Hepatocyte (in vitro differentiated cells): ENCODE measurements at places on chromosomes 5 and 9. TPM values are rescaled to one million over a fixed set of nuclear protein-coding genes. Genes with fewer than 3 reads are reported as not detected.

GRCh38 chr9:16727452-16728136 lies 142.9 kb downstream of the BNC2 start:
- DNase-seq: no peak

DNA sequence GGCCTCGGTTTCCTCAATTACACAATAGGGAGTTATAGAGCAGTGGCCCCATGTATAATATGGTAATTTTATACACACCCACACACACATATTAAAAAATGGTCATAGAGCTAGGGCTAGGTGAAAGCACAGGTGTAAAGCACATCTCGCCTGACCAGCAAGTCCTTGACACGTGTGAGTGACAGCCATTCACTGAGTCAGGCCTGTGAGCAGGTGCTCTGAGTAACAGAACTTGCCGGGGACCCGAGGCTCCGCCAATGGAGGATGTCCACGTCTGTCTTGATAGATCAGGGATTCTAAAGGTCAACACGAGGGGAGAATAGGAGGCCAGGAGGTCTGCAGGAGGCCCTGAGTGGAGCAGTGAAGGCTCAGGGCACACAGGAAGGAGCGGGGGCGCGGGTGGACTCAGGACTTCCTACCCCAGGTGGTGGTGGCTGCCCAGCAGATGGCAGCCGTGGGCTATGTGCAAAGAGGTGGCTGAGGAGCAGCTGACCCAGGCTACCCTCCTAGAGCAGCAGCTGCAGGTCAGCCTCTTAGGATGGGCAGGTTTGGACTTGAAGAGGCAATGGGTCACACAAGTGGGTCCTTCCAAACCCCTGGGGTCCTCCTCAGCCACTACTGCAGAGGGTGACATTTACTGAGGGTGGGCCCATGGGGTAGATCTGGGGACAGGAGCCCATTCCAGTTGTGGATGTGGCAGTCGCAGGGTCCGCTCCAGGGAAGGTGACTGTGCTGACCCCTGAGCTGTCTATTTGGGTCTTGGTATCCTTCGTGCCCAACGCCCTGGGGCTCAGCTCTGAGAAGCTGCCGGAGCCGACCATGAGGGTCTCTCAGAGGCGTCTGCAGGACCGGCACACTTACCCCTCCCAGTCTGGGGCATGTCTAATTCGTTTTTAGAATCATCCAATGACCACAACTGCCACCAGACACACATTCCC lies 45.9 kb downstream of the PRRT1B start:
- peak; percentile 89 for DNase-seq

GRCh38 chr9:86279839-86280238 lies 2.5 kb downstream of the ISCA1 start:
- peak; percentile 23 for DNase-seq

GRCh38 chr5:107704681-107705401 lies 34.1 kb upstream of the EFNA5 start:
- no peak for DNase-seq

- DNase-seq: no peak
These were observed 373.3 kb downstream of the TLE4 start for GRCh38 chr9:79945016-79945415.

DNA sequence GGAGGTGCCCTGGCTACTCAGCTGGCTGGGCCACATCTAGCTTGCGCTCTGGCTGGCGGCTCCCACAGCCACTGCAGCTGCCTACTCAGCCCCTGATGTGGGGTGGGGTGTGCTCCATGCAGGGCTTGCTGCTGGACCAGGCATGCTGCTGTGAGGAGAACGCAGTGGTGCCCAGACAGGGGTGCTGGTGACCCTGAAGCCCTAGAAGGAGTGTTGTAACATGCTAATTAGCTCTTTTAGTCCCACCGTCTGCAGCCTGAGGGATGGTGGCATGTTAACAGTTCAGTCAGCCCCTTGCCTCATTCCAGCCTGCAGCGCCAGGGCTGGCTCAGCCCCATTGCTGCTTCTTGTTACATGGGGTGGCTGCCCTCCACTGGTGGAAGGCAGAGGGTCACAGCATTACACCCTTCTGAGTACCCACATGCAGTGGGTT lies 642.3 kb downstream of the DMRTA1 start:
- DNase-seq: peak; percentile 43

DNA sequence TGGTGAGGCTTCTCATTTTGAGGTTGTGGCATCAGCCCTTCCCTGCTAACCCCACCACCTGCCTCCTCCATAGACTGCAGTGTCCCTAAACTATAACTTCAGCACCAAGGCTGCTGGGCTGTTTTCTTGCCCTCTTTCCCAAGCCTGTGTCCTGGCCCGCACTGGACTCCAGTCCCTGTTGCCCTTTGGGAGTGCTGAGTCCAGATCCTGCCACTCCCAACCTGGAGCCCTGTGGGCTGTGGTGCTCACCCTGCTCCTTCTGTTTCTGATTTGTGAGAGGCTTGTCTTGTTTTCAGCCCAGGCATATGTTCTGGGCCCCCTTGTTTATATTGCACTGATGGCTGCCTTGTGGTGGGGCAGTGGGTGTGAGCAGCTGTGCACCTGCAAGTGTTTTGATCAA lies 39.7 kb upstream of the RNU6ATAC start:
- DNase-seq: no peak

Gene COL15A1
- polyA plus RNA-seq: 87.2 and 97.6 TPM in 2 replicates
